ENCODE measurements at places on chromosomes 5 and 9. TPM values are rescaled to one million over a fixed set of nuclear protein-coding genes. Genes with fewer than 3 reads are reported as not detected.
A peak's percentile ranks its signal among the peaks of the same experiment; 100 is the strongest.

KCNV2 gene
- total RNA-seq = not detected

DNA sequence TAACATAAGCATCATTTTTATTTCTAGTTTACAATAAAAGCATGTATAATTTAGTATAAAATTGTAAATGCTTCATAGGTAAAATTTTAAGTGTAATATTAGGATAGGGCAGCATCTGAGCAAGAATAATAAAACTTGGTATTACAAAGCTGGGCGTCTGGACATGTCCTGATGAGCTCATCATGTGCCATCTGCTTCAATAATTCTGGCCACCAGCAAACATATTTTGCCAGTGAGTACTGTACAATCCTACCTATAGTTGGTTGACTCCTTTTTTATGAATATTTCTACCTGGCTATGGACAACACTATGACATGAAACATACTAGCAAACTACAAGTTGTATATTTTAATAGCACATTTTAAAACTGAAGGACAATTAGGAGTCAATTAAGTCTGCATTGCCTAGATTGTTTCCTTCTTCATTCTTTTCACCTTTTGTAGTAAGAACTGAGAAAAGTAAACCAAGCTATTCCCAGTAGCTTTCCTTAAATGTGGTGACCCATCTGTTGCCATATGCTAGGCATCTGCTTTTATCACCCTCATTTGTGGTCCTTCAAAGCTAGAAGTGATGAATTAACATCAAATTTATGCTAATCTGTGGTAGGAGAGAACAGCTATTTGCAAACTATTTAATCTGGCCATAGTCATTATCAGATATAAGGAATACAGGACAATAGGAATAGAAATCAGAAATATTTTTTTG, 23.4 kb downstream of the LURAP1L start:
- no peak for DNase-seq

DNA sequence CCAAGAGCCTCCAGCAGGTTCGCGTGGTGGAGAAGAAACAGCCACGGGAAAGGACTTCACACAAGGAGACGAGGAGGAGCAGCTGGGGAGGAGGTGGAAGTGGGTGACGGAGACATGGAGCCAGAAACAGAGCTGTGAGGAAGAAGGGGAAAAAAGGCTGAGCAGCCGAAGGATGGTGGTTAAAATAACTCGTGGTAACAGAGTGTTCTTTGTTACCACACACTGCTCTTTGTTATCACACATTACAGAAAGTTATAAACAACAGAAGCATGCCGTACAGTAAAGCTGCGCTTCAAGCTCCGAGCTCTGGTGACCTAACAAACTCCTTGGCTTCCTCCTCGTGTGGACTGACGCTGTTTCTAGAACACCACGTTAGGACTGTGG, 215.4 kb downstream of the GLIS3 start:
- peak; percentile 45 for DNase-seq

DNA sequence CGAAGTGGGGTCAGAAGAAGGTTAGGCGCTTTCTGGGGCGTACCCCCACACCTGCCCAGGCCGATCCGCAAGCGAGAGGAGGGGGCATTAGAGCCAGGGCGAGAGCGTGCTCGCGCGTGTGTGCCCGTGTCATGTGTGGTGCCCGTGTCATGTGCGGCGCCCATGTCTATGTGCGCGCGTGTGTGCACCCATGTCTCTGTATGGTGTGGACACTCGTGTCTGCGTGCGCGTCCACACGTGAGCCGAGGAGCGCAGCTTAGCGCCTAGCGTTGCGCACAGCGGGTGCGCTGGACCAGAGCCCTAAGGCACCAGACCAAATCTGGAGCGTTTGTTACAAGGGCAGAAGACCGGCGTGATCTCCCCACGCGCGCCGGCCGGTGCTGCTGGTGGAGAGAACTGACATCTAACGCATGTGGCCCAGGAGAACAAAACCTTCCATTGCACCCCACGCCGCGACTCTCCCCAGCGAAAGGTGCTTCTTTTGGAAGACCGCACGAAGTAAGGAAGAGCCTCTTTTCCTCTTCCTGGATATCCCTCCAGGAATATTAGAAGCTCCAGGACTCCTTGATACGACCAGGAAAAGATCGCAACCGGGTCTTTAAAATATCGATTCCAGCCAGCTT, 644 bp downstream of the NIM1K start:
- peak; percentile 70 for DNase-seq

- no peak for DNase-seq
Observed at GRCh38 chr9:16675131-16675530, 195.3 kb downstream of the BNC2 start.

DNA sequence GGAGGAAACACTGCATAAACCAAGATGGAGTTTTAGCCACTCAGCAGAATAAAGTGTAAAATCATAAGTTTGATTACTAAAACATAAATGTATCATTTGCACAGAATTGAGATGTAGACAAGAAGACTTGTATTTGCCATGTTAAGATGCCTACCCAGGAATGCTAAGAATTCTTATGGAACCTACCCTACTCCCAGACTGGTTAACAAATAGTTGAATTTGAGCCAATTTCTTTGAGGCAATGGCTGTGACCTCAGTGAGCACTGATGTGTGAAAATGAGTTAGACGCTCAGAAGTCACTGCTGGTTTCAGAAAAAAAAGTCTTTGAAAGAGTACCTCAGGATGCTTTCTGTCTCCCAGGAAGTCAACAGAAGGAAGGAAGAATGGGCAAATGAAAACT, 95.6 kb downstream of the ESM1 start:
- no peak for DNase-seq
